Renal cortex interstitium (tissue), 15 donors: ENCODE measurements at places on chromosomes 1 and 21.

DNA sequence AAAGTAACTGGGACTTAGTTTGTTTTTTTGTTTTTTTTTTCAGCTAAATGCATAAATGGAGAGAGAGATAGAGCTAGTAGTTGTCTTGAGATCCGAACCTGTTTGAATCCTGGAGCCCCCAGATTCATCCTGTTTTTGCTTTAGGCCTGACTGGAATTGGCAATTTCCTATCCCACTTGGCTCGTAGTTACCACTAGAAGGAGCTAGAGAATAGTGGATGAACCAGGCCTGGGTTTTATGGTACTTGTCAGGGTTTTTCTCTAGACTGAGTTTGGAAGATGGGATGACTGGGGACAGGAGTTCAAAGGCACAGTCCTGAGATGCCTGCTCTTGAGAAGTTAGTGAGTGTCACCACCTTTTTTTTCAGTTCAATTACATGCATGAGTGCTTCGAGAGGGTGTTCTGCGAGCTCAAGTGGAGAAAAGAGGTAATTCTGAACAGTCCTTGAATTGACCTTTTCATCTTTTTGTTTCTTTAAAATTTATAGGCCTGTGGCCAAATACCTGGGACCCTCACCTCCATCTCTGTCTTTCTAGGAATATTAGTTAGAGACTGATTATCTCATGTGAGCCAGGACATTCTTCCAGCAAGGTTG, 23.4 kb downstream of the CELF3 start:
- no peak for DNase-seq

- no peak for DNase-seq
These were observed 57.9 kb downstream of the PTPRF start for GRCh38 chr1:43588592-43588991.

DNA sequence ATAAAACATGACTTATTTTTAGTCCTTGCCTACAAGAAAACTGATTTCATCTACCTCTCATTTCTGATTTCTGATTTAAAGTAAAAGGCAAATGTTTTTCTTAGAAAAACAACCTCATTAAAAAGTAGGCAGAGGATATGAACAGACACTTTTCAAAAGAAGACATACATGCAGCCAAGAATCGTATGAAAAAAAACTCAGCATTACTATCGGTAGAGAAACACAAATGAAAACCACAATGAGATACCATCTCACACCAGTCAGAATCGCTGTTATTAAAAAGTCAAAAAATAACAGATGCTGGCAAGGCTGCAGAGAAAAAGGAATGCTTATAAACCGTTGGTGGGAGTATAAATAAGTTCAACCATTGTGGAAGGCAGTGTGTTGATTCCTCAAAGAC, 16.2 kb downstream of the ODR4 start:
- DNase-seq, result no peak

- no peak for DNase-seq
These were observed 24.4 kb downstream of the GIPC2 start for GRCh38 chr1:78070210-78070609.

DNA sequence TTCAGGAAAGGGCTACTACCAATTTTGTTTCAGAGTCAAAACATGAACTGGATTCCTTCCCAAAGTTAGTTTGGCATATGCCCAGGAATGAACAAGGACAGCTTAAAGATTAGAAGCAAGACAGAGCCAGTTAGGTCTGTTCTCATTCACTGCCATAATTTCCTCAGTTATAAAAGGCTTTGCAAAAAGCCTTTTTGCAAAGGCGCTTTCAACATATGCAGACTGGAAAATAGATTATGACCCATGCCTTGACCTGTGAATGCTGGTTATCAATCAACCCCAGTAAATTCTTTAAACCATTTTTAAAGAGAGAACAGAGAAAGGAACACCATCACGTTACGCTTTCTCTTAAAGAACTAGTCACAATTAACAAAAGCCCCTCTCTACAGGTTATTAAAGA, 1.7 kb upstream of the FRRS1 start:
- no peak for DNase-seq

- DNase-seq, result no peak
These were observed 3.6 kb downstream of the CTBS start for GRCh38 chr1:84570436-84571149.

- no peak for DNase-seq
These were observed 12.4 kb downstream of the PRPF38A start for GRCh38 chr1:52416811-52417210.

GRCh38 chr1:2394761-2395160, 3.1 kb downstream of the RER1 start:
- no peak for DNase-seq
